PC-3 (cell line): ENCODE measurements at places on chromosomes 1 and 21.

DNA sequence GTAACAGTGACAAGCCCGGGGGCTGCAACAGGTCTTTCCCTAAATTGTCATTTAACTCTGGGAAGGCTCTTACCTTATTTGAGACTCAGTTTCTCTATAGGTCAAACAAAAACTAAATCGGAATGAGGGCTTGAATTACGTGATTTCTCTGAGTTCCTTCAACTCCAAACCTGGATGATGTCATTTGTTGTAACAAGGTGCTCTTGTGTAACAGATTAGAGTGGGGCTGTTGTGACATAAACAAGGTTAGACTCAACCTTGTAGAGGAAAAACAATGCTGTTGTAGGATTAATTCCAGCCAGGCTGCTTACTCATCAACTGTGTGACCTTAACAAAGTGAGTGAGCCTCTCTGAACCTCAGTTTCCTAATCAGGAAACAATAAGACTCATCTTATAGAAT, 74.4 kb downstream of the SUSD4 start:
- no peak for DNase-seq

DNA sequence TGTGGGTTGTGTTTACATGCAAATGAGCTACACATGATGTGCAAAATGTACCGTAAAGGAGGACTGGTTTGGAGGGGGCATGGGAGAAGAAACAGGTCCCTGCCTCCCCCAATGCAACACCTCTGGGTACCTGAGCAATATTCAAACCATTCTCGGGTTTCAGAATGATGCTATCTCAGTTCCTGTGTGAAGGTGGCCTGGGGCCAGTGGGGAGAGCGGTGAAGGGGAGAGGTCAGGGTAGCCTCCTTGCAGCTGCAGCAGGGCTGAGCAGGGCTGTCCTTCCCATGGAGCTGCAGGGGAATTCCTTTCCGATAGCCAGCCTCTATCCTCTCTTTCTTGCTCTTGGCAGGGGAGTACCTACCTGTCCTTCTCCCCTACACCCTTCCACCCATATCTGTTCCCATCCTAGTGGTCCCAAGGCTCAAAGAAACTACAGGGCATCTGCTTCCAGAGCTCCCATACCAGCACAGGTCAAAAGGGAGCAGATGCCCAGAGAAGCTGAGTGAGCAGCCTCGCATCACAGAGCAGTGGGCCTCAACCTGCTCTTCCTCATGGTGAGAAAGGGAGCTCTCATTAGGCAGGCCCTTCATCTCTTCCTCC, 11.9 kb downstream of the MEF2D start:
- peak; percentile 26 for DNase-seq

DNA sequence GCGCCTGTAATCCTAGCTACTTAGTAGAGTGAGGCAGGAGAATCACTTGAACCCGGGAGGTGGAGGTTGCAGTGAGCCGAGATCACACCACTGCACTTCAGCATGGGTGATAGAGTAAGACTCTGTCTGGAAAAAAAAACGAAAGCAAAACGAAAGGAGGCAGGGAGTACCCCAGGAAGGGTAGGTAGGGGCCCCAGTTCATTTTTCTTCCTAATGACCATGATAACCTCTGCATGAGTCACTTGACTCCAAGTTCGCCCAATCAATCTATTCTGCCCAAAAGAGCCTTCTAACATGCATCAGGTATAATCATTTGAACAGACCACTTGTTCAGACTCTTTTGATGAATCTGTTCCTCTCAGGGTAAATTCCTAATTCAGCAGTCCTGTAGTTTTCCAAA, 13.2 kb upstream of the TMEM201 start:
- DNase-seq = no peak

DNA sequence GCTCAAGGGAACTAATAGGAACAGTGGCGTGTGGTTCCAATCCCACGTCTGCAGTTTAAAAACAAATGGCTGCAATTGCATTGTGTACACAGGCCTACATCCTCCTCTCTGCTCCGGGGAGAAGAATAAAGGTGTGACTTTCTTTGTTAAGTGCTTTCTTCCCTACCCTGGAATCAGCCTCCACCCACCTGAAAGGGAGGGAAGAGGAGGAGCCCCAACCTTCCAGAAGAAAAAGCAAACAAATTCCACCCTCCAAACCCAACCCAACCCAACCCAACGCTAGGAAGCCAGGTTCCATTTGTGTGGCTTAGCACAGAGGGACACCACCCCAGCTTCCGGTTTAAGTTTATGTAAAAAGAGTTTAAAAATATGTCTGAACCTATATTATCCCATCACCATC, 11.8 kb upstream of the BACE2 start:
- no peak for DNase-seq

DNA sequence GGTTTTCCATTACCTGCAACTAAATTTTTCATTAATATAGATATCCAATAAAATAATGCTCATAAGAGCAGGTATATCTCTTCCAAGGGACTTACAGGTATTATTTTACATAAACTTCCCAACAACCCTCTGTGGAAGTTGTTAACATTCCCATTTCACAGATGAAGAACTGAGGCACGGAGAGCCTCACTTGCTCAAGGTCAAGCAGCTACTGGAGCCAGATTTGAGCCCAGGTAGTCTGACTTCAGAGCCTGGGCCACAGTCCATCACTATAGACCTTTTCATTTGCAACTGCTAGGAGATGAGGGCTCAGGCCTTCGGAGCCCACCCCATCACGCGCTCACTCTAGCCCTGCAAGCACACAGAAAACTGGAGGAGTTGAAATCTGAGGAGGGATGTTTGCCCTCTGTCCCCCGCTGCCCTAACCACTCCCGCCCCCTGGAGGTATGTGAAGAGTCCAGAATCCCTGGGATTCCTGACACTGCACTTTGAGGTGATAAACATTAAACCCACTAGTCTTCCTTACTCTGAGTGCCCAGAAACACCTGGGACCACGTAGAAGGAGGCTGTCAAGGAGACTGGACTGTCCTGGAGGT, 11.7 kb upstream of the ALPL start:
- DNase-seq = no peak
